Right renal pelvis (tissue), 4 donors: ENCODE measurements at places on chromosomes 4 and X. TPM values are rescaled to one million over a fixed set of nuclear protein-coding genes. Genes with fewer than 3 reads are reported as not detected.

DNA sequence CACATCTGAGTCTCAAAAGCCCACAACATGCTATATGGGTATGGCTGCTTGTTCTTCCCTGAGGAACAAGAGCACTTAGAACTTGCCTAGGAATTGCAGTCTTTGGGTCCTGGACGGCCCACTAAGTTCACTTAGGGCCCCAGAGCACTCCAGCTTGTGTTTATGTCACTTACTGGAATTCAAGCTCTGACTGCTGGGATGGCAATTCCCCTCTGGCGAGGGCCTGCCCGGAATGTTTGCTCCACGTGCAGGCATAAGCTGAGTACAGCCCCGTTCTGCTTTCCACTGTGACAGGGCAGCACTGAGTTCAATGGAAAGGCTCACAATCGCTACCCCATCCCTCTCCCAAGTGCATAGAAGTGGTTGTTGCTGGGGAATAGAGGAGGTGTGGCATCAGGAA, 25.9 kb upstream of the RASSF6 start:
- no peak for DNase-seq

- DNase-seq: peak; percentile 48
These were observed 69.5 kb downstream of the ACOX3 start for GRCh38 chr4:8370835-8371595.

PHKA1 gene
- polyA plus RNA-seq: 5.6 TPM

DNA sequence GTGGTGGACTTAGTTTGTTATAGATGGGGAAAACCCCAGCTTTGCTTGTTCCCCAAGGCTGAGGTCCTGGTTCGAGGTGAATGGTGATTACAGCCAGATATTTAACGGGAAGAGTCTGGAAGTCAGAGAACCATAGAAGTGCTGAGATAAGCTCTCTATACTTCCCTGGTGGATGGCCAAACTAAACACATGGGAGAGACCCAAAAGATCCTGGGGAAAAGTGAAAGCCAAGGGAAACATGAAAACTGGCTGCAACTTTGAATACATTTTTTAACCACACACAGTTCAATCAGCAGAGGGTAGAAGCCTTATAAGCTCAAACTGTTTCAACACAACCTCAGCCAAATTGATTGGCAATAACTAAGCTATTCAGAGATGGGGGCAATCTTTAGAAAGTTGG, 29.3 kb upstream of the SRPX start:
- DNase-seq: no peak

DNA sequence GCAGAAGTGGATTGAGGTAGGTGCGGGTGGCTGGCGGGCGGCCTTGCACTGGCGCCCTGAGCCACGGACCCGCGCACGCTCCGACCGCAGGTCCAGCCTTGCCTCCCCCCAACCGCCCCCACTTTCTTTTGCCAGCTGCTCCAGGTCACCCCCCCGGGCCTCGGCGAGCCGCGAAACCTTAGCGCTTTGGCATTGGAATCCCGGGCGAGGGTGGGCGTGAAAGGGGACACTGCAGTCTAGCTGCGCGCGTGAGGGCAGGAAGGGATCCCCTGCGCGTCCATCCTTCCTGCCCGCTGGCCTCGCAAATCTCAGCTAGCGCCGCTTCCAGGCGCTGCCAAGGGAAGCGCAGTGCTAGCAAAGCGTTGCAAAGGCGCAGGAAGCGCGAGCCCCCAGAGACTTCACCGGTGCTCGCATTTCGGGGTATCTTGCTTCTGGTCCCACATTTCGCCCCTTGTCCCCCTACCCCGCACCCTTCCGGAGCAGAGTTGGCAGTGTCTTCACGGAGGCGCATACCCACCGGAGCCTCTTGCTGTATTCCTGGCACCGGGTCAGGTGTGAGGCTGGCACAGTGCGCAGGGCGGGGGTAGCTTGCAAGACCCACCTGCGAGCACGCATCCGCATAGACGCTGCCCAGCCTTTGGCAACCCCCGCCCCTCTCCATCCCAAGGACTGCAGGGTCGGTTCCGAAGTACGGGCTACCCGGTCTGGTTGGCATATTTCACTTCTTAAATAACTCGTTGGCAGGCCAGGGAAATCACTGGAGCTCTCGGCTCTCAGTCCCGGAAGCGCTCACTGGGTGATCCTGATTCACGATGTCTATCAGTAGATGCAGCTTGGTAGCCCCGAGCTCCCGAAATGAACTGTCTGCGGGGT, 104.4 kb downstream of the UCHL1 start:
- DNase-seq: no peak

GRCh38 chr4:159859656-159860148, 756.8 kb downstream of the RAPGEF2 start:
- DNase-seq: no peak

HPSE gene
- polyA plus RNA-seq: 1.00 TPM
